ENCODE measurements at places on chromosomes 2 and 18. TPM values are rescaled to one million over a fixed set of nuclear protein-coding genes. Genes with fewer than 3 reads are reported as not detected.
A peak's percentile ranks its signal among the peaks of the same experiment; 100 is the strongest.

DNA sequence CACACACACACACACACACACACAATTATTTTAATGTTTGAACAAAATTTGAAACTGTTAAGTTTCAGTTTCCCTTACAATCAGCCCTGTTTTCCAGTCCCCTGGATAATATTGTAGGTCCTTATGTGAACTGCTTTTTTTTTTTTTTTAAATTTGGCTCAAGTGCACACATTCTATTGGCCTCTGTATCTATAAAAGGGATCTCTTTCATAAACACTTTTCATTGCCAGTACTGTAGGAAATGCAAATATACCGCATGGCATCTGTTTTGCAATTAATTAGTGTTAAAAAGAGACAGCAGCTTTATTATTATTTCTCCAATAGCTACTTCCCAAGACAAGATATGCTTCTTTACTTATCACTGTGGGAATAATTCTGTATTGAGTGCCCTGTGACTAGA lies 738.7 kb downstream of the EPHA4 start:
- no peak overlapping the region for H3K4me3 ChIP-seq
- no peak for DNase-seq
- H3K36me3 ChIP-seq = no peaks in the 10 kb centered on the region
- H3K4me1 ChIP-seq = no peaks in the 10 kb centered on the region

FHOD3 gene
- total RNA-seq = not detected

DNA sequence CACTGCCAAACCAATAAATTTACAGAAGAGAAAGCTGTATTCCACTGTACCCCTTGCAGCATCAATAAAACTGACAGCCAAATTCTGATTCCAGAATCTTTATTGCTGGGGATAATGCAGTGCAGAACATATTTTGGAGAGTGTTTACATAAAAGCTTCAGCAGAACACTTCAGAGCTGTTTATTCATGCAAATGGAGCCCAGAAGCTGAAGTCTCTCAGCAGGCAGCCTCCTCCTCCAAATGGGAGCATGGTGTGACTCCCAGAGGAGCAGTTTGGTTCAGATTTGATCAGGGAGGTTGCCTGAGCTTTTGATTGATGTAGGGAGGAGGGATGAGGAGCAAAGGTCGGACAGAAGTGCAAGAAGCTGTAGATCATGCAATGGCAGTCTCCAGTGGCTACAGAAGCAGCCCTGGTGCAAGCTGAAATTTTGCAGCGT lies 22.4 kb downstream of the LHCGR start:
- no peaks in the 10 kb centered on the region for H3K4me1 ChIP-seq
- H3K27ac ChIP-seq = no peak overlapping the region
- no peak for DNase-seq
- H3K36me3 ChIP-seq = no peaks in the 10 kb centered on the region
- peaks cover 4% of the 10 kb centered on the region for H3K27me3 ChIP-seq
- no peak overlapping the region for H3K4me3 ChIP-seq

- no peaks in the 10 kb centered on the region for H3K36me3 ChIP-seq
- peaks cover 5% of the 10 kb centered on the region for H3K27me3 ChIP-seq
- H3K4me3 ChIP-seq = no peak overlapping the region
These were observed 123.3 kb downstream of the CLIP4 start for GRCh38 chr2:29238497-29238896.

DNA sequence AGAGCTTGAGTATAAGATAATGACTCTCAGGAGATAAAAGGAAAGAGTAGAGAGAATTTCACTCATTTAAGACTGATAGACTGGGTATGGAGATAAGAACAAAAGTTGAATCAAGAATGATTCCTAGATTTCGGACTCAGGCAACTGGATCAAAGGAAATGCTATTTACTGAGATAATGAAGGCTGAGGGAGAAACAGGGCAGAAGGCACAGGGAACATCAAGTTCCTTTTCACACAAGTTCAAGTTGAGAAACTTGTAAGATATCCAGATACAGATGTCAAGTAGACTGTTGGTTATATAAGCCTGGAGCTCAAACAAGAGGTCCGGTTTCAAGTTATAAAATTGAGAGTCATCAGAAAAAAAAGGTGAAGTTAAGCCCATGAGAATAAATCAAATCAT lies 360.8 kb downstream of the TNS1 start:
- no peak for DNase-seq
- H3K4me1 ChIP-seq = no peaks in the 10 kb centered on the region
- no peak overlapping the region for H3K4me3 ChIP-seq
- H3K27ac ChIP-seq = no peak overlapping the region
- no peaks in the 10 kb centered on the region for H3K27me3 ChIP-seq

DNA sequence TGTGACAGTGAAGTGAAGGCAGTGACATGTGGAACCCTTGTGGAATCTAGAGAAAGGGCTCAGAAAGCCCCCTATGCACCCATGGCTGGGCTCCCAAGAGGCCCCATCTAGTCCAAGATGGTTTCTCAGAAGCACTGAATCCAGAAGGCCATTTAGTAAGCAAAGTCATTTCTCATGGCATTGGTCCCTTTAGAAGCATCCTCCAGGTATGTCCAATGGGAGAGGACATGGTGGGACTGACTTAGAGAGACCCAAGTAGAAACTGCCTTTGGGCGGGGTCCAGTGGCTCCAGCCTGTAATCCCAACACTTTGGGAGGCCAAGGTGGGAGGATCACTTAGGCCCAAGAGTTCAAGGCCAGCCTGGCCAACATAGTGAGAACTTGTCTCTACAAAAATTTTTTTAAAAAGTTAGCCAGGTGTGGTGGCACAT lies 72.5 kb upstream of the RMDN2 start:
- H3K36me3 ChIP-seq = no peaks in the 10 kb centered on the region
- H3K4me1 ChIP-seq = peaks cover 26% of the 10 kb centered on the region
- no peak for DNase-seq
- peaks cover 6% of the 10 kb centered on the region for H3K27me3 ChIP-seq

MAL gene
- total RNA-seq = 22.3 TPM

RGPD4 gene
- 0.19 TPM for total RNA-seq

ZNF2 gene
- total RNA-seq = 2.6 TPM

- H3K4me3 ChIP-seq = no peak overlapping the region
- peaks cover 6% of the 10 kb centered on the region for H3K27me3 ChIP-seq
- no peak overlapping the region for H3K27ac ChIP-seq
- no peak for DNase-seq
- no peaks in the 10 kb centered on the region for H3K36me3 ChIP-seq
- H3K4me1 ChIP-seq = no peaks in the 10 kb centered on the region
These were observed 126.7 kb downstream of the TWIST2 start for GRCh38 chr2:238974501-238975166.

GRCh38 chr18:44358402-44358801 lies 322.3 kb upstream of the SETBP1 start:
- no peaks in the 10 kb centered on the region for H3K27me3 ChIP-seq
- H3K27ac ChIP-seq = no peak overlapping the region
- no peaks in the 10 kb centered on the region for H3K4me1 ChIP-seq
- no peaks in the 10 kb centered on the region for H3K36me3 ChIP-seq
- no peak overlapping the region for H3K4me3 ChIP-seq

COL4A4 gene
- total RNA-seq = not detected

DNA sequence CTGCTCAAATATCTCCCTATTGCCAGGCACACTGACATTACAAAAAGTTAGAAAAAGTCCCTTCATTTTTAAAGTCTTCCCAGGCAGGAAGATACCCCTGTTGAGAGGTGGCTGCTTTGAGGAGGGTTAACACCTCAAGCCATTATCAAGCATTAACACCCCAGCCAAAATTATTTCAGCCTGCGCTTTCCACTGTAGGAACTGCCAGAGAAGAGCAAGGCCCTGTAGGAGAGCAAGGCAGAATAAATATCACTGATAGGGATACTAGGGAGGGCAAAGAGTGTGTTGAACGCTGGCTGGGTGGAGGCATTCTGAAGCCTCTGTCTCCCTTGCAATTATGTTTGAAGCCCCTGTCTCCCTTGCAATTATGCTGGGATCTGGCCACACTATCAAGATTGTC lies 1020.7 kb upstream of the CELF4 start:
- H3K27ac ChIP-seq = no peak overlapping the region
- H3K4me1 ChIP-seq = peaks cover 3% of the 10 kb centered on the region
- H3K4me3 ChIP-seq = no peak overlapping the region
- no peaks in the 10 kb centered on the region for H3K36me3 ChIP-seq

GPR75 gene
- total RNA-seq = 0.10 TPM

DNA sequence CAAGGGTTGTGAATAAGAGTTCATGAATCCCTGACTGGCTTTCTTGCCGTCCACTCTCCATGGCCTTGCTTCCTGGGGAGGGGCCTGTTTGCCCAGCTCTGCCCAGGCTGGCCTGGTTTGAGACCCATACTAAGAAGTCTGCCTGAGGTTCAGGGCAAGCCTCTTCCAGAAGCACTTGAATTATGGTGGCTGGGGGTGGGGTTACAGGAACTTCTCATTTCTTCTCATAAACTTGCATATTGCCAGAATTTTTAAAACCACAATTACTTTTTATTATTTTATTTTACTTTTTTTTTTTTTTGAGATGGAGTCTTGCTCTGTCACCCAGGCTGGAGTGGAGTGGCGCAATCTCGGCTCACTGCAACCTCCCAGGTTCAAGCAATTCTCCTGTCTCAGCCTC lies 42.0 kb downstream of the GORASP2 start:
- H3K36me3 ChIP-seq = peaks cover 12% of the 10 kb centered on the region
- H3K27me3 ChIP-seq = no peaks in the 10 kb centered on the region
- DNase-seq = no peak
- no peak overlapping the region for H3K27ac ChIP-seq
- no peak overlapping the region for H3K4me3 ChIP-seq

GKN2 gene
- total RNA-seq = not detected

- H3K4me1 ChIP-seq = peaks cover 16% of the 10 kb centered on the region
- peak; percentile 30 for DNase-seq
- H3K4me3 ChIP-seq = no peak overlapping the region
- H3K36me3 ChIP-seq = peaks cover 13% of the 10 kb centered on the region
- H3K27ac ChIP-seq = no peak overlapping the region
- H3K27me3 ChIP-seq = no peaks in the 10 kb centered on the region
These were observed 111.7 kb upstream of the RIOK3 start for GRCh38 chr18:23341383-23341782.

CRACDL gene
- total RNA-seq = 0.14 TPM

GRCh38 chr18:6920099-6920955 lies 190.8 kb downstream of the ARHGAP28 start:
- no peaks in the 10 kb centered on the region for H3K4me1 ChIP-seq
- no peak overlapping the region for H3K4me3 ChIP-seq
- peak; percentile 59 for DNase-seq
- H3K27ac ChIP-seq = no peak overlapping the region

- peaks cover 11% of the 10 kb centered on the region for H3K4me1 ChIP-seq
- DNase-seq = no peak
- H3K27ac ChIP-seq = no peak overlapping the region
These were observed 147.6 kb upstream of the ITGA6 start for GRCh38 chr2:172279813-172280212.

- no peak for DNase-seq
- peaks cover 16% of the 10 kb centered on the region for H3K27me3 ChIP-seq
- no peaks in the 10 kb centered on the region for H3K4me1 ChIP-seq
- no peak overlapping the region for H3K27ac ChIP-seq
- H3K4me3 ChIP-seq = no peak overlapping the region
- H3K36me3 ChIP-seq = no peaks in the 10 kb centered on the region
These were observed 1.7 kb upstream of the MSGN1 start for GRCh38 chr2:17814601-17815000.

GRCh38 chr2:45889053-45889452 lies 237.6 kb downstream of the PRKCE start:
- peak; percentile 73 for DNase-seq
- no peak overlapping the region for H3K4me3 ChIP-seq
- H3K4me1 ChIP-seq = peaks cover 41% of the 10 kb centered on the region
- no peak overlapping the region for H3K27ac ChIP-seq
- H3K27me3 ChIP-seq = no peaks in the 10 kb centered on the region

- H3K36me3 ChIP-seq = no peaks in the 10 kb centered on the region
- H3K4me1 ChIP-seq = no peaks in the 10 kb centered on the region
- no peak overlapping the region for H3K4me3 ChIP-seq
- H3K27me3 ChIP-seq = no peaks in the 10 kb centered on the region
- no peak for DNase-seq
These were observed 133.5 kb downstream of the CDH20 start for GRCh38 chr18:61466736-61467135.

DNA sequence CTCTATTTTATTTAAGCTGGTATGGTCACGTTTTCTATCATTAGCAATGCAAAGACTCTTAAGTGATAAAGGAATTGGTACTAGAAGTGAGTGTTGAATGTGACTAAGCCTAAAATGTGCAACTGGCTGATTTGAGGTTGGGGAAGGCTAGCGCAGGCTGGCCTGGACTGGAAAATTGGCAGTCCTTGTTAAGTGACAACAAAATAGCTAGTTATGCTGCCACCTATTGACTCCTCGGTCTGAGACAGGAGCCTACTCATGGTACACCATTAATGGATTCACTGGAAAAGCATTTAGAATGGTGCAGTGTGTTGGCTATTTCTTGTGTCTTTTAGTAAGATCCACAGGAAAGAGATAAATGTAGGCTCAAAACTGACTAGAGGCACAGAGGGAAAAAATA lies 5.7 kb upstream of the WIPF1 start:
- peaks cover 13% of the 10 kb centered on the region for H3K36me3 ChIP-seq
- peak; percentile 85 for DNase-seq
- H3K4me3 ChIP-seq = no peak overlapping the region
- no peaks in the 10 kb centered on the region for H3K27me3 ChIP-seq
- H3K4me1 ChIP-seq = peaks cover 81% of the 10 kb centered on the region

DNA sequence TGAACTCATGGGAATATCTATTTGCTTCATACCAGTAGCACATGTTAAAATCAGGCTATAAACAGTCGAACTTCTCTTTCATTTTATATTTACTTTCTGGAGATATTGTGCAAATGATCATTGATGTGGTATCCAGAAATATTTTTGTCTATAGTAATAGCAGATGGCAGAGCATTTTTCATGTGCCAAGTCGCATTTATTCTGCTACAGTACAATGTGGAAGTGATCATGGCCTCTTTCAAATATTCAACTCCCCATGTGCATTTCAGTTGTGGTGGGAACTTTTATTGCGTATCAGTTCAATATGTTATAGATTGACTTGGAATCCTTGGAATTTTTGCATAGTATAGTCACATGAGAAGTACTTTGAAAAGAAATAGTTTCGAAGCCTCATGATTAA lies 57.4 kb downstream of the RHBDD1 start:
- peaks cover 33% of the 10 kb centered on the region for H3K36me3 ChIP-seq
- H3K27ac ChIP-seq = no peak overlapping the region
- no peak for DNase-seq
- no peak overlapping the region for H3K4me3 ChIP-seq
- H3K27me3 ChIP-seq = no peaks in the 10 kb centered on the region
- H3K4me1 ChIP-seq = peaks cover 4% of the 10 kb centered on the region

SLC5A7 gene
- total RNA-seq = not detected

GPAT2 gene
- total RNA-seq = 14.4 TPM

GRCh38 chr18:26091047-26091630 lies 726 bp upstream of the SS18 start:
- H3K4me1 ChIP-seq = peaks cover 30% of the 10 kb centered on the region
- no peak for DNase-seq
- H3K27me3 ChIP-seq = no peaks in the 10 kb centered on the region
- peaks cover 10% of the 10 kb centered on the region for H3K36me3 ChIP-seq

RDH14 gene
- 11.4 TPM for total RNA-seq

GRCh38 chr2:217736776-217737550 lies 265.8 kb downstream of the TNS1 start:
- H3K4me3 ChIP-seq = no peak overlapping the region
- H3K36me3 ChIP-seq = no peaks in the 10 kb centered on the region
- H3K4me1 ChIP-seq = peaks cover 16% of the 10 kb centered on the region
- H3K27ac ChIP-seq = no peak overlapping the region

- H3K27ac ChIP-seq = no peak overlapping the region
- peaks cover 16% of the 10 kb centered on the region for H3K4me1 ChIP-seq
- H3K27me3 ChIP-seq = peaks cover 4% of the 10 kb centered on the region
- no peak overlapping the region for H3K4me3 ChIP-seq
- DNase-seq = peak; percentile 45
These were observed 152.6 kb upstream of the PELI1 start for GRCh38 chr2:64296695-64297346.

All from activated naive CD4-positive, alpha-beta T cell treated with anti-CD3 and anti-CD28 coated beads for 36 hours (primary cell).